ELF-1 (cell line): ENCODE measurements at places on chromosomes 13 and 19.
A peak's percentile ranks its signal among the peaks of the same experiment; 100 is the strongest.

DNA sequence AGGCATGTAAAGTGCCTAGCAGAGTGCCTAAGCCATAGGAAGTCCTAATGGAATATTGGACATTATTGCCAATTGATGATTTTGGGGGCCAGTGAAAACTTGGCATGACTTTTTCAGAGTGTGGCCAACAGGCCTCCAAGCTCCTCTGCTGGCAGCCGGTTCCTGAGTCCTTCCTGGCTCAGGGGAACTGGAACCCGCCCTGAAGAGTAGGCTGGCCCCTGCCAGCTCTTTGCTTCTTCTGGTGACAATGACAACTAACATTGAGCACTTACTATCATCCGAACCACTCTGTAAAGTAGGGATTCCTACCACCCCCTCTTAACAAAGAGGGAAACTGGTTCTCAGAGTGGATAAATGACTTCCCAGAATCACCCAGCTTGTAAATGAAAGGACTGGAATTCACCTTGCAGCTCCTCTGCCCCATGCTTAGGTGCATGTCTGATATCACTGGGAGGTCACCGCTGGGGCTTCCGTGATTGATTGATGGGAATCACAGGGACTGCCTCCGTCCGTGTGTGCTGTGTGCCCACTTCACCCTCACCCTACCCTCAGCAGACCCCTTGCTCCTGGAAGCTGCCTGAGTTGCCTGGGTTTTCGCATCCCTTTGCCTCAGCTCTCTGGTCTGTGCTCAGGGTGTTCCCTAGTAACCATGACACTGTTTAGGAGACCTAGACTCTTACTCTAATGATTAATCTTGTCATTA is 50.6 kb downstream of the TNFRSF19 start:
- no peak for DNase-seq

GRCh38 chr13:32911506-32911905 is 104.7 kb upstream of the KL start:
- DNase-seq: peak; percentile 45

- peak; percentile 83 for DNase-seq
These were observed at the start of gene RCBTB1 for GRCh38 chr13:49585220-49586157. Gene RCBTB1, minus strand, starts transcription at chr13:49585558. Its CDS starts 18,279 bp downstream, at chr13:49567279.

DNA sequence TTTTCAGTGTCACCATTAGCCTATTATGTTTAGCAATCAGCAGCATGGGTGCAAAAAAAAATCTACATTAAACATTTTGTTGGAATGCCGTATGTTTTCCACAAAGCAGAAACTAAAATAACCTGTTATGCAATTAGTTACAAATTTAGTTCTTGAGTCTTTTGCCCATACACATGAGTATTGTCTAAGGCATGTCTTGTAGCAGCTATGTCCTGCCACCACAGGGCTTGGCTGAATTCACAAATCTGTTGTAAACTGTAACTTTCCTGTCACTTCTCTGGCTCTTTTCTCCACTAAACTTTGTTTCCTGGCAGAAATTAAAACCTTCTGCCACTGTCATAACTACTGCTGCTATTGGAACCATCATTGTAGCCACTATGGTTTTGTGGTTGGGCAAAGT is 277.9 kb upstream of the SPRY2 start:
- no peak for DNase-seq

DNA sequence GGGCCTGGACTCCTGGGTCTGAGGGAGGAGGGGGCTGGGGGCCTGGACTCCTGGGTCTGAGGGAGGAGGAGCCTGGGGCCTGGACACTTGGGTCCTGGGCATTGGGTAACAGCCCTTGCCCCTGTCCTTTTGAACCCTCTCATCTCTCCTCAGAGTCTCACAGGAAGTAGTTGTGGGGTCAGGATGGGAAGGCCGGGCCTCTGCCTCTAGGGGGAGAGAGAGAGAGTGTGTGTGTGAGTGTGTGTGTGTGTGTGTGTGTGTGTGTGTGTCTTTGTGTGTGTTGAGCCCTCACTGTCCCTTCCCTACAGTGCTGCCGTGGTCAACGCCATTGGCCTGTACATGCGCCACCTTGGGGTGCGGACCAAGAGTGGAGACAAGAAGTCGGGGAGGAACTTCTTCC is 10.9 kb downstream of the ARHGEF1 start:
- peak; percentile 47 for DNase-seq

GRCh38 chr13:111278743-111279652 is 41.4 kb upstream of the TEX29 start:
- DNase-seq: no peak

DNA sequence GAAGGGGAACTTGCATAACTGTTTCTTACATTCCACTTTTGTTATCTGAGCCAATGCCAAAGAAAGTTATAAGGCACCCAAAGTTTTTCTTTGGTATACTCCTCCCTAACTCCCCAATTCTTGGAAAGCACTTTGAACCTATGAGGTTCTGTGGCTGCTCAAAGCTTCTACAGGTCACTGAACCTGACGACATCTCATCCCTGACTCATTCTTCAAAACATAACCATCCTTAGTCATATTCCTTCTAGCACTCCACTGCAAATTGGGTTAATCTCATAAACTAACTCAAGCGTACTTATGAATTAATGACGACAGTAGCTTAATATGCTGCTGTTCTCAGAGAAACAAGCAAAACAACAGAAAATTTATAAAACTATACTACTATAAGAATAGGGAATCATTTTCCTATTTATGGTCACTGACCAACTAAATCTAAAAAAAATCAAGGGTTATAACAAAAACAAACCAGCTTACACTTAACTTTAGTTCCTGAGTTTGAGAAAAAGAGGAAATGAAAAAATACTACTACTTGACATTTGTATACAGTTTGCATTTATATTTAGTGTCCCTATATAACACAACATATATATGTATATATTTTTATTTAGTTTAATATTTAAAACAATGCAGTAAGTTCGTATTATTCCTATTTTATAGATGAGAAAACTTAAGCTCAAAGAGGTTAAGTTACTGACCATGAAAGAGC is 69.1 kb downstream of the CAB39L start:
- no peak for DNase-seq

DNA sequence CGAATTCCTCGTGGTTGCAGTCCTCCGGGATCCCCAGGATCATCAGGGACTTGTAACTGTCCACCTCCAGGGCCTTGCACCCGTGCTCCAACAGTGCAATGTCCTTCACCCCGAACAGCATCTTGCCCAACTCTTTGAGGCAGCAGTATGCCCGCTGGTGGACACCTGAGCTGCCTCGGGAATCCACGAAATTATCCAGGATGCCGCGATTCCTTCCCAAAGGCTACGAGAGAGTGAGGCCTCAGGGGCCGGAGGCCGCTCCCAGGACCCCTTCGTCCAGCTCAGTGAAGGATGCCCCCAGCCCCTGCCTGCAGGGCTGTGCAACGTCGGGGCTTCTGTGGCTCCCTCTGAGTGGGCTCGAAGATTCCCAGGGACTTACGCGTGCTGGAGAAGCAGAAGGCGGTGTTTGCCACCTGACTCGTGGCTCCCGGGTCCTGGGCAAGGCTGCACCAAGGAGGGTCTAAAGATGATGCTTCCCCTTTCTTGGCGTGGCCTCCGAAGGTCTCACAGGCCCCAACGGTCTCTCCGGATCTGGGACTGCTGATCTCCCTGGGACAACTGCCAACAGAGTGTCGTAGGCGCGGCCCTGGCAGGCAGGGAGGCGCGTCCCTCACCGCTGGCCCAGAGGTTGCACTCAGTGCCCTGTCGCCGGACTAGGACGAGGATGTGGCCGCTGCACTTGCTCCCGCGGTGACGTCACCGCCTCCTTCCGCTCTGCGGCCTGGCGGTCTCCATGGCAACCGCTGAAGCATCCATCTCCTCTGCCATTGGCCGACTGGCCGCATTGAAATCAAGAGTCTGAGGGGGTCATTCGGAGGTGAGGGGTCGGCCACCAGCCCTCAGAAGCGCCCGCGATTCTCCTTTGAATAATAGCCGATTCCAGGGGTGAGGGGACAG is at the start of gene PNMA8C:
TSS of gene PNMA8C (minus strand) at position 698 of the 897 bp plus-strand sequence. CDS start at position 121, 577 bp downstream.
- peak; percentile 86 for DNase-seq

GRCh38 chr19:35714601-35715354 is 3.0 kb upstream of the KMT2B start:
- peak; percentile 43 for DNase-seq

GRCh38 chr13:29730253-29730652 is 120.2 kb downstream of the UBL3 start:
- DNase-seq: no peak

DNA sequence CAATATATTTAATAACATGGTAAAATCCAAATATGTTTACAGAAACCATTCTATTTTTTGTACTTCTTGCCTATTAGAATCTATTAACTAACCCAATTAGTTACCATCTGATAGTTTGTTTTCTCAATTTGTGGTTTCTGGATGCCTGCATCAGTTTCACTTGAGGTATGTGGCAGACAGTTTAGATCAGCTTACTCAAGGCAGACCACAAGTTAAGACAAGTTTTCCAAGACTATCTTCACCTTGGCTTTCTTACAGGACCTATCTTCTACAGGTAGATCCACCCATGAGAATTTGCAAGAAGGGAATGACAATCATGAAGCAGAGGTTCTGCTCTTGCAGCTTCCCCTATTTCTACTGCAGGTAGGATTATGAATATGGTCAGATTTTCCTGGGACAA is 458.6 kb downstream of the DACH1 start:
- no peak for DNase-seq

- DNase-seq: no peak
These were observed 6.4 kb downstream of the WDR87 start for GRCh38 chr19:37899966-37900365.
